Bronchial epithelial cell (primary cell): ENCODE measurements at places on chromosomes 12 and 14. TPM values are rescaled to one million over a fixed set of nuclear protein-coding genes. Genes with fewer than 3 reads are reported as not detected.

Gene CDC42BPB
- 55.0 and 85.6 TPM in 2 replicates for total RNA-seq

Gene INHBE
- 0.26 and 1.3 TPM in 2 replicates for total RNA-seq

DNA sequence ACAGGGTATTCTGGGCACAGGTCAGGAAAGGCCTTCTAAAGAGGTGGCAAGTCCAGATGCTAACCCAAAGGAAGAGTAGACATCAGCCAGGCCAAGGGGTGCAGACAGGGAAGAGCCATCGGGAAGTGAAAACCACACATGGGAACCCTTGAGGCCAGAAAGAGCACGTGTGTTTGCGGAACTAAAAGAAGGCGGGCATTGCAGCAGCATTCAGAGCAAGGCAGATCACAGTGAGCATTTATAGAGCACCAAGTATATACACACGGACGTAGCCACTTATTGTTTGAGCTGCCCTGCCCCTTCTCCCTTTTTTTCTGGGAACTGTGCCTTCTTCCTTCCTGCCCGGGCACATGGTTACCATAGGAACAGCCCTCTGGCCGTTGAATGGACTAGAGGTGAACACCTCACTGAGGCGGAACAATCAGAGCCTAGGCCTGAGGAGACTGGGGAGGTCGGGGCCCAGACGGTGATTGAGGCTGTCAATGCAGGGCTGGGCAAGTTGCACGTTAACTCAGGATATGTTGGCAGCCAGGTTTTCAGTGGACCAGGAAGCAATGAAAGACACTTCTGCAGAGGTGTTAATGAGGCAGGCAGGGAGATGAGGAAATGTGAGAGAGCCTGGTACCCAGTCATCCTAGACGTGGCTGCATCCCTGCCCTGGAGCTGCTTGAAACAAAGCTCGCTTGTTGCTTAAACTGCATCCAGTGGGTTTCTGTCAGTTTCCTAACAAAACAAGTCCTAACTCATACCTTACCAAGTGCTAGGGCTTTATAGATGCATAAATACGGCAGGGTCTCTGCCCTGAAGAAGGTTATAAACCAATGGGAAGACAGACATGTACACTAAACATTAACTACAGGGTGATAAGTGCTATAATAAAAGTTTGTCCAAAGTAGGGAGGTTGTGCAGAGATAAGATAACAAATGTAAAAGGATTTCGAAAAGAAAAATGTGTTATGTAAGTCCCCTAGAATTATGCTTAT is 34.2 kb downstream of the MOAP1 start:
- DNase-seq = peak; percentile 95

DNA sequence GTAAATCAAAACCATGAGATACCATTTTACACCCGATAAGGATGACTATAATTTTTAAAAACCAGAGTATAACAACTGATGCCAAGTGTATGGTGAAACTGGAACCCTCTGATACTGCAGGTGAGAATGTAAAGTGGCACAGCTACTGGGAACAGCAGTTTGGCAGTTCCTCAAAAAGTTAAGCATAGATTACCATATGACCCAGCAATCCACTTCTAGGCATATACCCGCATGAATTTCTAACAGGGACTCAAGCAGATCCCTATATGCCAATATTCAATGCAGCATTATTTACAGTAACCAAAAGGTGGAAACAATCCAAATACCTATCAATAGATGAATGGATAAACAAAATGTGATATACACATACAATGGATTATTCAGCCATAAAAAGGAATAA is 57.4 kb downstream of the BAZ1A start:
- DNase-seq = peak; percentile 29

- peak; percentile 13 for DNase-seq
Measured at GRCh38 chr12:29148911-29149690, at the start of gene FAR2. Gene FAR2, plus strand, starts transcription at chr12:29149278. Its CDS starts 121,172 bp downstream, at chr12:29270450.

DNA sequence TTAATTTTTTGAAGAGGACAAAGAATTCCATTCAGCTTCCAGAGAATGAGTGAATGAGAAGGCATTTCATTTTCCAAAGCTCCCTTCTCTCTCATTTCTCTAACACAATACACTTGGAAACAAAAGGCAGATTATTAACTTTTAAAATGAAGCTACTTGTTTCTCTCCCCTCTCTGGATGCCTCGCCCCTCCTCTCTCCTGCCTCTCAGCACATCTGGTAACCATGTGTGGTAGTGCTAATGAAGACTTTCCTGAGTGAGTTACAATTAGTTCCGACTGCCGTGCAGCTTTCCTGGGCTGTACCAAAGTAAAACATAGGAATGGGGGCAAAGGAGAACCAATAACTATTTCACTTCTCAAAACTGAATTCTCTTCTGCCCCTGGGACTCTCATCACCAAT is 84.7 kb upstream of the SOX5 start:
- DNase-seq = no peak

- no peak for DNase-seq
Measured at GRCh38 chr12:114152890-114153289, 186.8 kb upstream of the RBM19 start.

GRCh38 chr12:8831116-8831515 is 8.7 kb downstream of the A2ML1 start:
- DNase-seq = no peak

DNA sequence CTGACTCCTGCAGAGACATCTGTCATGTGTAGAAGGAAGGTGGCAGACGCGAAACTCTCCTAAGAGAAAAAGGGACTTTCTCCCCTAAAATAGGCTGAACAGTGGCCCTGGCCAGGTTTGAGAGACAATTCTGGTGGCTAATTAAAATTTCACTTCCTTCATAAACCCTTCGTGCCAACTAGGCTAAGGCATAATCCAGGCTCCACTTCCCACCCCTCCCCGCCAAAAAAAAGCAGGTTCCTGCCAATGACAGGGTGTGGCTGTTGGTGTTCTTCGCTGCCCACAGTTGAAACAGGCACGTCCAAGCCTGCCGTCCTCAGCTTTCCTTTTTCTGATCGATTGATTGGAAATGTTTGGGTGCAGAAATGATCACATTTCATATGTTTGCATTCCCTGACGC is 144.6 kb downstream of the GCH1 start:
- peak; percentile 13 for DNase-seq

GRCh38 chr14:78674820-78675219 is 504.6 kb downstream of the NRXN3 start:
- no peak for DNase-seq

GRCh38 chr14:100426314-100426713 is 103.2 kb downstream of the SLC25A47 start:
- DNase-seq = no peak
